Stimulated activated CD8-positive, alpha-beta memory T cell treated with anti-CD3 and anti-CD28 coated beads, Interleukin-7, amount 100 ng/mL, for 1 hour (primary cell): ENCODE measurements at places on chromosomes 11 and 22.
A peak's percentile ranks its signal among the peaks of the same experiment; 100 is the strongest.

GRCh38 chr22:23243006-23243573 lies 62.8 kb downstream of the BCR start:
- peak; percentile 26 for DNase-seq

GRCh38 chr11:61947486-61948210 lies 2.5 kb upstream of the BEST1 start:
- DNase-seq, result peak; percentile 47

GRCh38 chr11:8096575-8096974 lies 15.6 kb downstream of the TUB start:
- no peak for DNase-seq

DNA sequence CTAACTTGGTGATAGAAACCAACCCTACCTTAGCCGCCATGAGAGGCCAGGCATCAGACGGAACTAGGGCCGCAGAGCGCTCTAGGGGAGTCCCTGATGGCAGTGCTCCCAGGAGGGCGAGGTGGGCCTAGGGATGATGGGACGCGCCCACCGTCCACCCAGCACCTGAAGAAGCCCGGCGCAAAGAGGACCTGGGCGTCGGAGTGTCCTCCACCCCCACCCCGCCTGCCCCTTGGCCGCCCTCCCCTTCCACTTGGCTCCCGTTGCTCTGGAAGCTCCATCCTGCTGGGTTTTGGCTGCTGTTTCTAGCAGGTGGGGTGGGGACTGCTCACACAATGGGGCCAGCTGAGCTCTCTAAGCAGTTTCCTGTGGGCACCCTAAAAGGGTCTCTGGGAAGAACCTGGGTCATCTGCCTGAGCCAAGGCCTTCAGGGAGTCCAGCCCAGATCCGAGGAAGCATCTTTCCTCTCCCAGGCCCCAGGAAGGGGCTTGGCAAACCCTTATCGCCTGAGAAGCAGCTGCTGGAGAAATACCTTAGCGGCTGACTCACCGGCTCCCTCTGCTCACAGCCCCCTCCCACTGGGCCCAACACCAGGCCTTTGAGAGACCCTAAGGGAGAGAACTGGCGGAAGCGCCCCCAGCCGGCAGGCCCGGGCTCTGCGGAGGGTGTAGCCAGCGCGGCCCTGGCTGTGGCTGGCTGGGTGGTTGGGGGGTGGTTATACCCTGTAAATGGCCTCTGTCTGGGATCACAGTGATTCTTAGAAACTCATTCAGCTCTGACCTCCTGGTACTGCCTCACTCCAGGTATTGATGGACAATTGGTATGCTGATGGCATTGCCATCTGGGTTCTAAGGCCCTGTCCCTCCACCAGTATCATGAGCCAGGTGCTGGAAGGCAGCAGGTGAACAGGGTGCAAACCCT lies 19.3 kb downstream of the CREB3L1 start:
- no peak for DNase-seq

DNA sequence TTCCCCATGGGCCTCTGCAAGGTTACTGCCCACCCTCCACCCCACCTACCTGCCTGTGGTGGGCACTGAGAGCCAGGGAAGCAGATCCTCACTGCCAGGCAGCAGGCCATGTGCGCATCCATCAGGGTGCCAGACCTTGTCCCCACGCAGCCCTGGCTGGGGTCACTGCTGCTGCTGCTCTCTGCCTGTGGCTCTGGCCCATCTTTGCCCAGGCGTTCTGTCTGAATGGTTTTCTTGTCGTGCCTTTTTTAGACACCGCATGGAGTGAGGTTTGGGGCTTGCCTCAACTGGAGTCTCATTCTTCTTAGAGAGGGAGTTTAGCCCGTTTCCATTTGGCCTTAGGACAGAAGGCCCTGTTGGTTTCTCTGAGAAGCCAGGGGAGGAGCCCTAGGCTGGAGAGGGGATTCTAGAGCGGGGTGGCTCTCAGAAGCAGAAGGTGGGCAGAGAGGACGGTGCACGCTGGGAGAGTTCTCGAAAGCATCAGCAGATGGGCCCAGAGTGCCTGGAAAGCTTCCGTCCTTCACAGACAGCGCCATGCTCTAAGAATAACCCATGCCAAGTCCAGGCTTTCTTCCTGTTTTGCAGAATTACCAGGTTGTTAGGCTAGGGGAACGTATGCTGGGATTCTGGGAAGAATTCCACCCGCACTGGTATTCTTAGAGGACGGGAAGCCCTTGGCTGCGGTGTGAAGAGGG lies 8.1 kb downstream of the TANGO2 start:
- DNase-seq, result no peak

DNA sequence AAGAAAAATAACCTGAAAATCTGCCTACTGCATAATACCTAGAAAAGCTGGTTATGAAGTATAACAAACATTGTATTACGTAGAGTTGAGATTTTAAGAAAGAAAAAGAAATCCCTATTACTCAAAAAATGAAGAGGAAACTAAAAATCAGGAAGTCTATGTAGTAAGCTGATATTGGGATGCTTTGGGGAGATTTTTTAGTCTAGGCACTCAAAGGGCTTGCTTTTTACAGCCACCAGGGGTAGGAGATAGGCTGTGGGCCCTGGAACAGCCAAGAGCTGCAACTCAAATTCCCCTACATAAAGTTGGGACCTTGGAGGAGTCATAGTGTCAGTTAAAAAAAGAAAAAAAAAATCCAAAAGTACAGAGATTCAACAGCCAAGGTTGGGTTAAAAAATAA lies 90.4 kb downstream of the RELT start:
- no peak for DNase-seq

DNA sequence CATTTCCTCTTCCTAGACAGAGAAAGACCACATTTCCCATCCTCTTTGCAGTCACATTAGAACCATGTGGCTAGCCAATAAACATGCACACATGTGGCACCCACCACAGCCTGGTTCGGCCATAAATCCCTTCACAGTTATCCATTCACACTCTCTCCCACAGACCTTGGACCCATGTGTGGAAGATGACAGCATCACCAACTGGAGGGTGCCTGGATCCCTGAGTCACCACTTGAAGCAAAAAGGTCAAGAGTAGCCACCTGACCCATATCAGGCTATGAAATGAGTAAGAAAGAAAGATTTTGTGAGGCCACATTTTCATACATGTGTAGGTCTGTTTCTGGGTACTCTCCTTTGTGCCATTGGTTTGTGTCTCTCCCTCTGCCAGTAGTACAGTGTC lies 9.0 kb upstream of the TMEM121B start:
- no peak for DNase-seq

- DNase-seq, result no peak
Observed at GRCh38 chr11:130243816-130244215, 70.9 kb downstream of the ZBTB44 start.

DNA sequence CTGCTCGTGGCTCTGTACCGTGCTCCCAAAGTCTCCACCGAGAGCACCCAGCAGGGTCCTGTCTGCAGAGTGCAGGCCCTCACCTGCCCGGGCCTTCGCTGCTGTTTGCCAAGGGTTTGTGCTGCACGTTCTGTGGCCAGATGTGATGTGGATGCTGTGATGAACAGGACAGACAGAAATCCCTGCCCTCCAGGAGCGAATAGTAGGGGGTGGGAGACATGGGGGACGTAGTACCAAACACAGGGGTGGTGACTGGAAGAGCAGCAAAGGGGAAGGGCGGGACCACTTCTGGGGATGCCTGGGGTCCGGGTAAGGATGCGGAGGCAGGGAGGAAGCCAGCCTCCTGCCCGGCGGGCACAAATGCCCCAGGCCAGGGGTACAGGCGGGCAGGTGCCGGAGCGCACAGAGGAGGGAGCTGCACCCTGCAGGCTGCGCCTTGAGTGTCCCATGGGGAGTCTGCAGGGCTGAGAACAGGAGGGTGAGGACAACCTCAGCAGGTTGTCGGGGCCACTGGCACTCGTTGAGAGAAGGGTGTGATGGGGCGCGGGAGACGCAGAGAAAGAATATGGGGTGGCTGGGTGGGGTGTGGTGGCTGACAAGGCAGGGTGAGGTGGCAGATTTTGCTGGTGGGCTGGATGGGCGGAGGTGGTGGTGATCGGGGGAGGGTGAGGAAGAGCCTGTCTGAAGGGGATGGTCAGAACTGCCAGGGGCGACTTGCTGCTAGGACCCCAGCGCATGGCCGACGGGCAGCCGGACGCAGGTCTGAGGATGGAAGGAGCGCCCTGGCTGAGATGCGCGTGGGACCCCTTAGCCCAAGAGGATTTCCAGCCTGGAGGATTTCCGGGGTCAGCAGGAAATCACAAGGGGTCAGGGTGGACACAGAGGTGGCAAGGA lies 16.3 kb upstream of the CTSD start:
- DNase-seq, result no peak

DNA sequence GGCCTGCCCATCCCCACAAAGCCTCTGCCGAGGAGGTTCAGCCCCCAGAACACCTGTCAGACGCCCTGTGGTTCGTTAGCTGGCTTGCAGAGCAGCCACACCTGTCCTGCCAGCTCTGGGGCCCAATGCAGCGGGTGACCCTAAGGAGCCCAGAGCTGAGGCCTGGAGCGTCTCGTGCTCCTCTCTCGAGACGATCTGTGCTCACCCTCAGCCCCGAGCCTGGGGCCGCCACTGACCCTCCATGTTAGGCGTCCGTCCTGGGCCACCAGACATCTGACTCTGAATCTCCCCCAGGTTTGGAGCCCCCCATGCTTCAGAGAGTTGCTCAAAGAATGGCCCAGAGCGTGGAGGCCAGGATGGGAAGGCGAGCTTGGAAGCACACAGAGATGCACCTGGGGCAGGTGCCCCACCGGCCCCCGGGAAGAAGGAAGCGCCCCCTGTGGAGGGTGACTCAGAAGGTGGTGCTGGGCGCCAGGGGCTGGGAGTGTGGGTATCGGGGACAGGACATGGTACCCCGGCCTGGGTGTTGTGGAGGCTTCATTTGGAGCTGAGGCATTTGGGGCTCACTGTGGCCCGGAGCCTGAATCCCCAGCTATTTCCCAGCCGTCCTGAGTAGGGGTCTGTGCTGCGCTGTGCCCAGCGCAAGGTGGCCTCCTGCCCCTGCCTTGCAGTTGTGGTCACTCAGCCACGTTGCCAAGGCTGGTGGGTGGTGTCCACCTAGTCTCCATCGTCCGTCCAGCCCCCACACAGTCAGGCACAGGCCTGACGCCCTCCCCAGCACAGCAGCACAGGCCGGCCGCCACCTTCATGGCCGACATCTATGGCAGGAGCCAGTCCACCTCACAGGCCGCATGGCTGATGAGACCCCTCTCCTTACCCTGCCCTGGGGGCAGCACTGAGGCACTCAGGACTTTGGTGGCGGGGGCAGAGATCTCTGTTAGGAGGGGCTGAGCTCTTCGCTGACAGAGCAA lies 36.2 kb downstream of the SBF1 start:
- no peak for DNase-seq

- DNase-seq, result no peak
Observed at GRCh38 chr11:116808262-116809175, 14.6 kb downstream of the APOA4 start.

GRCh38 chr11:72617080-72617762 lies 57.0 kb downstream of the PDE2A start:
- no peak for DNase-seq

DNA sequence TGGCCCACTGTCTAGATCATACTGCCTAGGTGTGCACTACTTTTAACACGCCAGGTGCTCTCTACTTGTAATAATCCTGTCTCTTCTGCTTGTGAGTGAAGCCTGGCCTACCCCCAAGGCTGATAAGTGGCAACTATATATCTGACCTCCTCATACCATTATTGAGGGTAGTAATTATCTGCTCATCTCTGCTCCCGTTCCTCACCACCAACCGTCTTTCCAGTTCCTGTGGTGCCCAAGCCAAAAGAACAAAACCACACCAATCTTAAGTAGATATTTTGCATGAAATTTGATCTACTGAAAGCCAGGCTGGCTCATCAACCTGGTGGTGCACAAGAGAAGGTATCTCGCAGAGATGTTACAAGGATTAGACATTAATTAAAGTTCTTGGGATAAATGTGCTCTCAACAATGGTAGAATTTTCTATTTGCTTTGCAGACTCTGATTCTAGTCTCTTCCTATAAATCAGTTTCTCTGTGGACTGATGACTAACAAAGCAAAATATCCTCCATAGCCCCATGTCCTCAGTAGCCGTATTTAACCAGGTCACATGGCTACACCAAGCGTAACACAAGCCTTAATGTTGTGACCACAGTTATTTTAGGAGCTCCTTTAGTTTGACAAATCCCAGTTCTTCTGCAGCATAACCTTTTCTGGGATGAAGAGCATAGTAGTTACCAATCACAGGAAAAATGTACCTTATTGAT lies 267.2 kb downstream of the NTM start:
- DNase-seq, result no peak

DNA sequence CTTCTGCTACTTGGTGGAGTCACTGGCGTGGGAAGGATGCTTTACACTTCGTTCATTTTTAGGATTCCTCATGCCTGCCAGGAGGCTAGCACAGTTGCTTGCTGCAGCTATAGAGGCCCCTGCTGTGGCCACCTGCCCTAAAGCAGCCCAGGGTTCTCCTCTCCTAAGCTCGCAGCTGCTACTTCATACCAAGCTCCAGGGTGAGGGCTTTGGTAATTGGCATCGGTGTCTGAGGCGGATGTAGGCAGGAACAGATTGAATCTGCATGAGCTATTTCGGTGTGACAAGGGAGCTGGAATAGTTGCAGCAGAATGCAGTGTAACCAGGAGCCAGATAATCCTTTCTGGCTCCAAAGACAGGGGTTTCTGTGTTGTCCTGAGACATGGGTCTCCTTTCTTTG lies 133.1 kb downstream of the MICAL2 start:
- no peak for DNase-seq

GRCh38 chr11:125091247-125091876 lies 20.1 kb downstream of the TMEM218 start:
- no peak for DNase-seq

DNA sequence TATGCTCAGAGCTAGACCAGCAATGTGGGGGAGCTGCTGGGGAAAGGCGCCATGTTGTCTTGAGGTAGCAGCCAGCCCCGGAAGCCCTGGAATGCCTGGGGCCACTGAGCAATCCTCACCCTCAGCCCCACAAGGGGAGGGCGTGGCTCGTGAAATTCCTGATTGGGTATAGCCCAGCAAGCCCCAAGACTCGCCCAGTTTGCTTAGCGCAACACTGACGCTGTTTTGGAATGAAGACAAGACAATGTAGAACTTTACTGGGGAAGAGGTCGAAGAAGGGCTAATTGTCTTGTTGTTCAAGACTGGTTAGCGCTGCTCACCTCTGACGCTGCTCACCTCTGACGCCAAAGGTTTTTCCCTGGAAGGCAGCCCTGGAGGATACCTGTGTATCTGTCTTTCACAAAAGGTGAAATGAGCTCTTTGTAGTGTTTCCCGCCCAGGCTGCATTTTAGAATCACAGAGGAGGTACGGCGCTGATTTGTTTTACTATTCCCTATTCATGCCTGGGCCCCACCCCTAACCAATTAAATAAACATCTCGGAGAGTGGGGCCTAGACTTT lies 47.6 kb downstream of the ST3GAL4 start:
- no peak for DNase-seq
